ENCODE measurements at places on chromosomes 12 and 14.

DNA sequence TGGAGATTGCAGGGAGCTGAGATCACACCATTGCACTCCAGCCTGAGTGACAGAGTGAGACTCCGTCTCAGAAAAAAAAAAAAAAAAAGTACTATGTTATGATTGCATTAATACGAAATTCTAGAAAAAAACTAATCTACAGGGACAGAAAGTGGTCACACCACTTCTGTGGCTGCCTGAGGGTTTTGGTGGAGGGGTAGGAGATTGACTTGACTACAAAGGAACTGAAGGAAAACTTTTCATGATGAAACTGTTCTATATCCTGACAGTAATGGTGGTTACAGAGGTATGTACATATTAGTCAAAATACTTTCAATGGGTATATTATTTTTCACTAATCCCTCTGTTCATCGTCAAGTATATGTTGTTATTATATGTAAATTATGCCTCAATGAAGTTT is 42.1 kb downstream of the FOXN3 start:
- no peak for DNase-seq

DNA sequence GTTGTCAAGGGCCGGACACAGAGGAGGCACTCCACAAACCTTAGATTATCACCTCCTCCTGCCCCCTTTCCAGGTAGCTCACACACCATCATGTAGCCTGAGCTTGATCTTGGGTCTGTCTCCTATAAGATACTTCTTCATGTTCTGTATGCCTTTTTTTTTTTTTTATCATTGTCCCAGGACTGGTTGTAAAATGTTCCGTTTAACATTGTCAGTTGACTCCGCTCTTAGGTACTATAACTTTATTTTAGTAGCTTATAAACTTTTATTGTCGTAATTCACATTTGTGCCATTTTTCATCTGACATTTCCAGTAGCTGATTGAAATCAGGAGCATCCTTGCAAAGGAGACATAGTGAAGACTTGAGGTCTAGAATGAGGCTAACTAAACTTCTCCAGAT is 79.9 kb downstream of the SLC15A5 start:
- no peak for DNase-seq

DNA sequence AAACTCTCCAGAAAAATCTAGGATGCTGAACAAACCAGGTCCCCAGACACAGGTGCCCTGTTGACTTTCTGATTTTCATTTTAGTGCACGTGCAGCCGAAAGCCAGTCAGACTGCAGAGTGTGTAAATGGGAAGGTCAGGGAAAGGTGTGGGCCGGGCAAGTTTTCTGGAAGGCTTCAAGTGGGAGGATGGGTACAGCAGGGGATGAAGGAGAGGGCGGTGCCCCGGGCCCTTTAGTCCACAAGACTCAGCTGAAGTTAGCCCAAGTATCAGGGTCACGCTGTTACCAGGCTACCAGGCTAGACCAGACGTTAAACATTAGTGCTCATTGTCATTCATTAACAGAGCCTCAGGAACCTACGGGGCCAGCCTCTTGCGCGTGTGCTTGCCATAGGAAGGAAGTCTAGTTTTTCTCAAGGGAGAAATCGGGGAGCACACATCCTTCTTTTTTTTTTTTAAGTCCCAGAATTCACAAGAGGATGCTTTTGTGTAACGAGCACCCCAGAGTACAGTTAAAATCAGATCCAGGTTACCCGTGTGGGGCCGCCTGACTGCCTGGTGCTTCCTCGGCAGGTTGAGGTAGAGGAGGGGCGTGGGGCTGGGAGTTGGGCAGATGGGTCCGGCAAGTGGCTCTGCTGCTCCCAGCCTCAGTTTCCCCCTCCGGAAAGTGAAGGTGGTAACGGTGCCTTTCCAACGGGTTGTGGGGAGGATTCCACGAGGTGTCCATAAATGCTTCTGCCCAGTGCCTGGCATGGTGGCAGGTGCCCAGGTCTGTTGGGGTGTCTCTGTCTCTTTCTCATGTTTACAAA is 19.1 kb downstream of the BCL7A start:
- DNase-seq = no peak

DNA sequence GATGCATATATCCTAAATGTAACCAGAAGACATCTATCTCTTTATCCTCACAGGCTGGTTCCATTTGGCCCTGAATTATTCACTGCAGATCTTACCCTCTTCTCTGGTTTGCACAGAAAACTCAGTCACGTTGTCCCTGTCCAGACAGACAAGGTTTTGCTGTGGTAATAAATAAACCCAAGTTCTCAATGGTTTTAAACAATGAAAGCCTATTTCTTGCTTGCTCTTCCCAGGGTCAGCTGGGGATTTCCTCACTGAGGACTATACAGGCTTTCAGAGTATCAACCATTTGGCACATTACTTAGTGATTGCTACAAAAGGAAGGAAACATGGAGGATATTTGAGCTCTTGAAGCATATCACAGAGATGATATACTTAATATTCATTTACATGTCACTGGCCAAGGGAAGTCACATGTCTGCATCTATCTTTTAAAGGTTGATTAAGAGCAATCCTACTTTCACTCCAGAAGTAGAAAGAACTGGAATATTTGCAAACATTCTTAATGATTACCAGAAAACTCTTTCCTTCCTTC is 24.4 kb upstream of the E2F7 start:
- no peak for DNase-seq

- DNase-seq = no peak
Measured at GRCh38 chr12:93137656-93138612, 208.8 kb upstream of the EEA1 start.

DNA sequence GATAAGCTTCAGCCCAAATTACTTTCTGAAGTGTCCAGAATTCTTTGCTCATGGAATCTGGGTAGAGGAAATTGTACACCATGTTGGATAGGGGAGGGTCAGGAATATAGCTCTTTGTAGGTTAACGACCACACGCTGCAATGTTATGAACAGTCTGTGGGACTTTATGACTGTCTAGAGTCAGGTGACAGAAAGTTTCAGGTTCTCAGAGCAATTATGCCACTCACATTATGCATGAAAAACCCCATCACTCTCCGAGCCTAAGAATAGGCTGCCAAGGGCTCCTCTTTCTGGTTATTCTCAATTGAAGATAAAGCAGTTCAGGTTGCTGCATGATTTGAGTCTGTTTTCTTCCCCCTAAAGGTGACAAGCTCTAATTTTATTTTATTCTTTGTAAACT is 430.9 kb downstream of the ATP23 start:
- no peak for DNase-seq

GRCh38 chr12:117013726-117014125 is 85.5 kb downstream of the TESC start:
- DNase-seq = no peak

DNA sequence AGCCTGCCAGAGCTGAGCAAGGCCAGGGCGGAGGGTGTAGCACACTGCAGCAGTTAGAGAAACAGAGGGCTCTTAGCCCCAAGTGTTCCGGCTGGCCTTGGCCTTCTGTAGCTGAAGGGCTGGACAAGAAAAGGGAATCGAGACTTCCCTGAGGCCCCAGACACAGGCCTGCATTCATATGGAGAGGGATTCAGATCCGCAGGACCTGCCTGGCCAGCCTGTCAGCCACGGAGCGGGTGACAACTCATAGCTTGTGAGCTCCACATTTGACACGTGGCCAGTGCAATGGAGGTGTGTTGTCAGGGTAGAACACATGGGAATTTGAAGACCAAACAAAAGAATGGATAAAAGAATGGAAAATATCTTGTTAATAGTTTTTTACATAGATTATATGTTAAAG is 182.2 kb upstream of the GSC start:
- DNase-seq = no peak

GRCh38 chr12:28223025-28223554 is 32.8 kb downstream of the CCDC91 start:
- DNase-seq = no peak

- DNase-seq = no peak
Measured at GRCh38 chr14:23354990-23355389, 2.3 kb upstream of the SLC22A17 start.

- no peak for DNase-seq
Measured at GRCh38 chr12:51677284-51677968, 86.4 kb downstream of the SCN8A start.

Measured in liver (tissue), 10 donors.